ENCODE measurements at places on chromosomes 16 and 17.

GRCh38 chr17:41801374-41802271 is 10.1 kb downstream of the P3H4 start:
- peak; percentile 78 for ATAC-seq

GRCh38 chr16:73735954-73736353 is 560.7 kb upstream of the PSMD7 start:
- no peak for ATAC-seq

GRCh38 chr17:43784628-43785101 is 4.4 kb downstream of the CFAP97D1 start:
- ATAC-seq = no peak

DNA sequence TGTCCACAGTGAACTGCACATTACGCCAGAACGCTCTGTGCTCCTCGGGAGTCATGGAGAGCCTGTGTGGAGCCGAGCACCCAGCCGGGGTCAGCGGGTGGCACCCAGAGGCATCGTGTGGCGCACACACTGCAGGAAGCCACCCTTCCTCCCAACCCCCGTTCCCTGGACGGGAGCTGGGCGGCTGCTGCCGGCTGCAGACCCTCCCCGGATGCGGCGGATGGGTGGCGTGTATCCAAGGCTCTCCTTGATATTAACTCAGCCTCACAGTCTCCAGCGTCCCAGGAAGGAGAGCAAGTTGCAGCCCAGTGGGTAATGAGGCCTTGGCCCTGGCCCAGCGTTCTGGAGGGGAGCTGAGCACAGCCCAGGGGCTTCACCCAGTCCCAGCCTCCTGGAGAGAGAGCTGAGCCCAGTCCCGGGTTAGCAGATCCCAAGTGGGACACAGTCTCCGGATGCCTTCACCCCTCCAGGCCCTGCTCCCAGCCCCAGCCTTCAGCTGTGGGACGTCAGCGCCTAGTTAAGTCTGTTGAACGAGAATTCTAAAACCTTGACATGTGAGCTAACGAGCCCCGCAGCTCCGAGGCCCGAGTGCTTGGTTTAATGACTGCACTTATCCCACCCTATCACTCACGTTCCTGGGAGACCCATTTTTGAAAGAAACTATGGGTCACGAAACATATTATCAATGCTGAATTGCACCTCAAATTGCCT is 86.6 kb downstream of the TBC1D16 start:
- no peak for ATAC-seq

GRCh38 chr16:80971819-80972218 is 34.9 kb downstream of the CMC2 start:
- ATAC-seq = no peak

GRCh38 chr17:48637323-48638260 is 11.4 kb upstream of the HOXB9 start:
- ATAC-seq = no peak

DNA sequence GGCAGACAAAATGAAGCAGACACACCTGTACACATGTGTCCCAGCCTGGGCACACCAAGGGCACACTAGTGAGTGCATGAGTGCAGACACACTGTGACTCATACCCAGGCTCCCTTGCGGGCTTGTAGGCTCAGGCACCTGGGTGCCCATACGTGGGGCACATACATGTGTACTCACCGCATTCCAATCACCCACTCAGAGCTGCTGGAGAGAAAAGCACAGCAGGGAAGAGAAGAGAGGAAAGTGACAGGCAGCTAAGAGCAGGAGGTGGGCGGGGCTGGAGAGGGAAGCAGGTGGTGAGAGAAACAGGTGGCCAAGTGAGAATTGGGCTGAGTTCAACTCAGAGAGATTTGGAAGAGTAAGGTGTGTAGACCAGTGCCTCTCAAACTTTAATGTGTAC is 54.0 kb downstream of the TMEM132E start:
- ATAC-seq = no peak

- ATAC-seq = no peak
These were observed 77.4 kb upstream of the MAF start for GRCh38 chr16:79677799-79678530.

DNA sequence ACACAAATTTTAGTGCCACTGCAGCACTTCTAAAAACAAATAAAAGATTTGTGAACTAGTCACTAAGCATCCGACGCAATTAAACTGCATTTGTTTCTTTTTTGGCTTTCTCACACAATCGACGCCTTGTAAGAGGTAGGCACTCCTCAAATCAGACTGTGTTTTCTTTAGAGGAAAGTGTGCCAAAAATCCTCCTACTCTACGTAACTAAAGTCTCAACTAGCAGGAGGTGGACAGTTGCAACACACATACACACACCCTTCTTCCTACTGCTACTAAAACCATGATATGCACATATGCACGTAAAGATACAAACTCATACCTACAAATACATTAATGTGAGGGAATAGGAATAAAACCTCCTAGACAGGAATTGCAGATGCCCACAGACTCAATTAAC is 844.7 kb upstream of the SOX9 start:
- ATAC-seq = no peak

DNA sequence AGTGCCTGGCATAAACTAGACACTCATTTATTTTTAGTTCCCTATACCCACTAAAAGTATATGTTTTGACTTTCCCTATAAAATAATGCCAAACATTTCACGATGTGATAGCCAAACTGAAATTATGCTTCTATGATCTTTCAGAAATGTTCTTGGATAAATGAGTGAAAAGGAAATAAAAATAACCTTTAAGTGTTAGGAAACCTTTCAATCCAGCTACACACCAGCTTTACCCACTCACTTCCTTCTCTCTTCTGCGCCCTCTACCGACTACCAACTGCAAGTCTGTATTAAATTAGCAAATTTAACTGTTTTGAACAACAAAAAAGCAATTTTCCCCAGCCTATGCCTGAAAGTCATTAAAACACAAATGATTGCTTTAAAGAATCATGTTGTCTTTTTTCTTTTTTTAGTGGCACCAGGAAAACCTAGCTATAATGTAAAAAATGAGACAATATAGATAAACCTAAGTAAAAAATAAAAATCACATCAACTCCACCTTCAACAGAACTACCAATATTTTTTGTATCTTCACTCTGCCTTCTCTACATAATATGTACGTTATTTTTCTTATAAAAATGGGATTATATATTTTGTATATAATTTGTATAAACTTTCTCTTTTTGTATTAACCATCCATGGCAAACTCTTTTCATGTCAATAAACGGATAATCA is 13.2 kb upstream of the TMEM100 start:
- ATAC-seq = no peak

- no peak for ATAC-seq
These were observed 985.0 kb upstream of the GOT2 start for GRCh38 chr16:59719121-59719520.

- ATAC-seq = no peak
These were observed 3.4 kb downstream of the MAP3K14 start for GRCh38 chr17:45313421-45313771.

DNA sequence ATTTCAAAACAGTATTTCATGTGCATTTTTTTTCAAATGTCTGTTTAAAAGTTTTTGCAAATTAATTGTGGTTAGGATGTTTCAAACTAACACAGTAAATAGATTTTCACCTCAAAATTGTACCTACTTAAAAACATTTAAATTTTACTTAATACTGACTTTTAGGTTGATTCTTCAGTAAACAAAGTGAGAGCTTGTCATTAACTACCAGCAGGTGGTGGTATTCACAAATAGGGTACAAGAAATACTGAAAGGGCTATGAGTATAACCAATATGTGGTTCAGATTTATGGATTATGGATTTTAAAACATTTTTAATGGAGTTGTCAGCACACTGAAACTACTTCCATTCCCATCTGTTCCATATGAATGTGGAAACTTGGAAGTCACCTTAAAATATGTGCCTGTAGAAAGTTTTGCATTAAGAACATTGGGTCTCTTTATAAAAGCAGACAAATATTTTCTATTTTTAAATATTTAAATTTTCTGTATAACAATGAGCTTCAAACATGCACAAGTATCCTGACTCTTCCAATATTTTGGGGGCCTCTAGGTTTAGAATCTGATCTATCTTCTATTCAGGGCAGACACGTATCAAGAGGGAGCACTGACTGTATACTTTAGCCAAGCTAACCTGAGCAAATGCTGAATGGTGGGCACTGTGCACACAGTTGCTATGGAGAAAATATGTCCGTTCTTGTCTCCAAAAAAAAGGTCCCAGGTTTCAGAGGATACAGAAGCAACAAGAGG is 155.6 kb downstream of the SNX11 start:
- ATAC-seq = no peak

GRCh38 chr17:63698886-63699637 is 863 bp downstream of the LIMD2 start:
- no peak for ATAC-seq

GRCh38 chr16:83609178-83609577 is 198.6 kb upstream of the HSBP1 start:
- no peak for ATAC-seq

DNA sequence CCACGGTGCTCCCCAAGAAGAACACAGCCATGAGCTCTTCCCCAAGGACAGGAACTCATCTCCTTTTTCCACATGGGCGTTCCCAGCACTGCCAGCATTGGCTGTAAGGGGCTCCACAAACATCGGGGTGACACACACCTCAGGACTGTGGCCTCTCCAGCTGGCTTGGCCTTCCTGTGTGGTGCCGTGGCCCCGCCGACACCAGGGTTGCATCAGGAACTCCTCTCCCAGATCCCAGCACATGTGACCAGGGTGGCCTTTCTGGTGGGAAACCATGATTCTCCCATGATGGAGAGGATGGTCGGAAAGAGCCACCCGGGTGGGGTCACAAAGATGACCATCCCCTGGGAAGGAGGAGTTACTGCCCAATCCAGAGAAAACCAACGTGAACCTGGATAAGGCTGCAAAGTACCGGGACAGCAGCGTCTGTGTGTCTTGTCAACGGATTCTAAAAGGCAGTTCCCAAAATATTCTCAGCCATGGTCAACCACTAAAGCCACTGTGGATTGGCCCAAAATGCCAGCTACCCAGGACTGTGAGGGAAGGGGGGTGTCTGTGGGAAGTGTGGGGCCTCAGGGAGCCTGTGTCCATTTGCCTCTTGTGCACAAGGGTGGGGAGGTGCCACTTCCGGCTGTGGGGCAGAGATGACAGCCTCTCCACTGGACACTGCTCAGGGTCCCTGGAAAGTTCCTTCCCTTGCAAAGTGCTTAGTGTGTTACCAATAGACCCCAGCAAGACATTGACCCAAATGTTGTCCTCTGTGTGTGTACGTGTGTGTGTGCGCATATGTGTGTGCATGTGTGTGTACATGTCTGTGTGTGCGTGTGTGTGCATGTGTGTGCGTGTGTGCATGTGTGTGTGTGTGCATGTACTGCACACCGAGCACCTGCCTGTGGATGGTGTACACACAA is 78.0 kb upstream of the CBX4 start:
- ATAC-seq = no peak
